ENCODE measurements at places on chromosomes 13 and 19.

GRCh38 chr13:40401911-40402776 is 264.3 kb downstream of the FOXO1 start:
- no peak for DNase-seq

DNA sequence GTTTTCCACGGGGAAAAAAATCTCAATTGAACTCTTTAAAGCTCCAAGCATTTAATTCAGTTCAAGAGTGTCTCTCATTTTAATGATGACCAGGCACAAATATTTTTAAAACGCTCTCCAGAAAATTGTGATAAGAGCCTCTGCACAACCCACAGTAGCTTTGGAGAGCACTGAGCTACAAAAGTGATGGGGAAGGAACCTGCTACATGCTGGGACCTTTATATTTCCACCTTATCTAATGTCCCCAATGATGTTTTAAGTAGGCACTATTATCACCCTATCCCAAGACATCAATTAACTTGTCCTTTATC is 14.1 kb upstream of the CEACAM6 start:
- DNase-seq, result no peak

GRCh38 chr19:48866692-48867091 is 1.7 kb downstream of the PLEKHA4 start:
- DNase-seq, result no peak

DNA sequence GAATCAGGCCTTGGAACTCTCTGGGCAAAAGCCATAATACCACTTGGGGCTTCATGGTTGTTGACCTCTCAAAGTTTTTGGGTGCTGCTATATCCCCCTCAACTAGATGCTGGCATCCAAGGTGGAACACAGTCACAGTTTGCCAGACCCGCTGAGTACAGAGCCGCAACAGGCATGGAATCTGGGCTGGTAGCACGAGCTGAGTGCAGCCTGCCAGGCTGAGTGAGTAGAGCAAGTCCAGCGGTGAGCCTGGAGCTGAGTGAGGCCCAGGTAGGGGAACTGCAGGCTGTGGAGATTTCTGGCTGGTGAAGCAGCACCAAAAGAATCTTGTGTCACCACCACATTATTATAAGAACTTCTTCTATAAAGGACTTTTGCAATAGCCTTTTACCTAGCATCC is 192.6 kb downstream of the PCDH17 start:
- DNase-seq, result no peak
